ENCODE measurements at places on chromosomes 7 and 10.
A peak's percentile ranks its signal among the peaks of the same experiment; 100 is the strongest.

GRCh38 chr10:114605155-114605797, 52.8 kb downstream of the ABLIM1 start:
- DNase-seq, result no peak

GRCh38 chr7:104767826-104768536, 246.0 kb upstream of the KMT2E start:
- DNase-seq, result no peak

- DNase-seq, result no peak
These were observed 23.9 kb downstream of the NUDCD3 start for GRCh38 chr7:44466300-44467216.

GRCh38 chr7:41113719-41114118, 589.2 kb downstream of the INHBA start:
- no peak for DNase-seq

DNA sequence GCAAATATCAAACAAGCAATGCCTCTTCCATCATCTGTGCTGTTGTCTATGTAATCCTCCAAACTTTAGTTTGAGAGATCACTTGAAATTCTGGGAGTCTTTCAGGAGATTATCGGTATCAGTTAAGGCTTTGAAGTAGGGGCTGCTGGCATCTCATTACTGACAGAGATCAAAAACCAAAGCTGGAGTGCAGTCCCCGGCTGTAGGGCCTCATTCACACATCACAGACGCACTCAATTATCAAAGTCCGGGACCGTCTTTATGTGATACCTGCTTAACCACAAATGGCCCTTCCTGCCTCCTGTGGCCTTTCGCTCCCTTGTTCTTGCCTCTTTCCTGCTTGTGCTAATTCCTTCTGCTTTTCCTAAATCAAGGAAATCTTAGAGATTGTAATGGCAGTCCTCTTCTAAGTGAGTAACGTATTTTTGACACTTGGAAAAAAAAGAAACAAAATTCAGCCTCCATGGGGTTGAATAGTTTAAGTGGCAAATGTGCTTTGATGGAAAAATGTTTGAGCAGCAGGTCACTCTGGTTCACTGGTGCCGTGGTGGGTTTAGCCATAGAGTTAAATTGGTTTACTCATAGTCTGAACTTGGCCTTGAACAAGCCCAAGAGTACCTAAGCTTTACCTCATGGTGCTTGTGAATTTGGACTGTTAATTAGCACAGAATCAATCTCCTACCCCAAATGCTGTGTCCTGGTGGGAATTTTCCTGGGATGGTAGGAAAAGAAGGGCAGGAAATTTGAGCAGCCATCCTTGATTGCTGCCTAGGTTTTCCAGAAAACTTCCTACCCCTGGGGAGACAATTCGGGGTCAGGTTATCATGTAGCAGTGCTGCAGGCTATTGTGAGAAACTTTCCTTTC, 178.9 kb upstream of the LYZL1 start:
- DNase-seq, result no peak

DNA sequence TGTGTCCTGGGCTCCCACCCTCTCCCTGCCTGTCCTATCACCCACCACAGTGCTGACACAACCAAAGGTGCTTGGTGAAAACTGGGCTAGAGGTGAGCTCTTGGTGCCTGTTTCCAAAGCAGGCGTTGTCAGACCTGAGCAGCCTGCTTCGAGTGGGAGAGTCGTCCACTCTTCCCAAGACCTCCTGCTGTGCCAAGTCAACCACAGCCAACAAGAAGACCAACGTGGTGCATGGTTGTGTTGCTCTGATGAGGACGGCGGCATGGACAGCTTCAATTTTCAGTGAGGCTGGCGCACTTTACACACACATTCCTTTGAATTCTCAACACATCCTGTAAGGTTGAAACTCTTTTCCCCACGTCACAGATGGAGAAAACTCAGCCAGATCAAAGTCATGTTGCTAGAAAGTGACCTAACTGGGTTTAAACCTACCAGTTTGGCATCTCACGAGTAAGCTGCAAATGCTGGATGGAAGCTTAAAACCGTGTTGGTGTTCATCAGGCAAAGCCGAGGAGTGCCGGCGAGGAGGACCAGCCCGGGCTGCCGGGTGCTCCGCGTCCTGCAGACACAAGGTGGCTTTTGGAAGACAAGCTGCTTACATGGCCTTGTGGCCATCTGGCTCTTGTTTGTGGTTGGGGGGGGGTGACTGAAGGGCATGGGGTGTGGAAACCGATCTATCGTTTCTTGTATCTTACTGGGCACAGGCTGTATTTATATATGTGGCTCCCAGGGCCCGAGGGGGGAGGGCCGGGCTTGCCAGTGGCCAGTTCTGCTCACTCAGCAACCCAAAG, 39.3 kb downstream of the INSIG1 start:
- no peak for DNase-seq

GRCh38 chr10:68212721-68213352, 19.1 kb downstream of the ATOH7 start:
- DNase-seq, result no peak

DNA sequence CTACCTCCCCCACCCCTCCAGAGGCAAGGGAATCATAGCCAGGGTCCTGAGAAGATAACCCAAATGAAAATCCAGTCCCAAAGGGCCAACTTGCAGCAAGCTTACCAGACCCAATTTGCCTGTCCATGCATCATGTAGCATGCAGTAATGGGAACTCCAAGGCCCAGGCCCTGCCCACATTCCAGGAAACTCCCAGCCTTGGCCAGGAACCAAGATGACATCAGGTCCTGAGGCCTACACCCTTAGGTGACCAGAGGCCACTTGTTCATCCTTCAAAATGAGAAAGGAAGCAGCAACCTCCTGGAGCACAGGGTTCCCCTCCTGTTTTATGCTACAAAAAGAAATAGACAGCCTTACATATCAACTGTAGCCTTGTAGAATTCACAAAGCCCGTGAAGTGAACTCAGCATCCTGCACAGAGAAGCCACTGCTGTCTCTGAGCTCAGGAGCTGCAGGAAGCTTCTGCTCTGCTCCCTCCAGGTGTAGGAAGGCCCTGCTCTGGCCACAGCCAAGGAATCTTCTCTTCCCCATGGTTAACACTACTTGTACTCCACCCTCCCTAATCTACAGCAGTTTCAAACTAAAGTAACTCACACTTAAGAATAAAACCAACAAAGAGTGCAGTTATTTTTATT, 30.3 kb upstream of the GRB10 start:
- no peak for DNase-seq

DNA sequence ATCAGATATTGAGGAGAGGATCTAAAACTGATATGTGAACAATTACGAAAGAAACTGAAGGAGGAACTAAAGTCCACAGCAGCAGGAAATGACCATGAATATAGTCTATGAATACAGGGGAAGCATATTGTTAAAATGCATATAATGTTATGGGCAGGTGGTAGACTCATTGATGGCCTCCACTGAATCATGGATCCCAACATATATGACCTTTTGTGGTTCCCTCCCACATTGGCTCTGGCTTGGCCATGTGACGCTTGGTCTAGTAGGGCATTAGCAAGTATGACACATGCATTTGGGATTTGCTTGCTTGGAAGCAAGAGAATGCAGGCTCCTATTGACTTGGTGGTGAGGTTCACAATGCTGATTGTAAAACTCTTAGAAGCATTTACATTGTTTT, 55.2 kb upstream of the RAB18 start:
- DNase-seq, result no peak

DNA sequence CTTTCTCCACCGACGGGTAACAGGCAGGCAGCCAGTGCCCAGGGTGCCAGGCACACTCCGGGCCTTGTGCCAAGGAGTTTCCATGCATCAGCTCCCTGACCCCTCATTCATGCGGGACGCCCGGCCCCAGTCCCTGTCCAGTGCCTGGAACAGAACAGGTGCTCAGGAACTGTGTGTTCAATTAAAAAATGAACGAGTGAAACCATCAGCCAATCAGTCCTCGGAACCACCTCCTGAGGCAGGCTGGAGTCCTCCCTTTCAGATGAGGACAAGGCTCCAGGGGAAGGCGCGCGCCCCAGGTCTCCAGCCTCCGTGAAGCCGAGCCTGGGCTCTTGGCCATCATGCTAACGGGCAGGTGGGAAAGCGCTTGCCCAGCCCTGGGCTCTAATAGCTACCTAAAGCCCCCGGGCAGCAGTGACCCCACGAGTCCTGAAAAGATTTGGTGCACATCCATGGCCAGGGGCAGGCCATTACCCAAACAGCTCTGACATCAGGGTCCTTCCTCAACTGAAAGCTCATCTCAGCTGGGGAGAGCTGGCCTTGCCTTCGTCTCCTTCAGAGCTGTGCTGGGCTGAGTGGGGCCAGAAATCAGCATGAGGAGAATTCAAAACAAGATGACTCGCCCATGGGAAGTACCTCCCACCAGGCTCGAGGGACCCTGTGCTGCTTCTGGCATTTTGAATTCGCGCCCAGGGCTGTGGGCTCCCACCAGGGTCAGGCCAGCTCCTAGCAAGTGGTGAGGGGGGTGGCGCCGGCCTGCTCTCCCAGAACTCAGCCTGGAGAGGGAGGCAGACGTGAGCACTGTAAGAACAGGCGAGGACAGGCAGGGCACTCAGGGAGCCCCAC, 200.5 kb downstream of the MAD1L1 start:
- DNase-seq, result no peak

DNA sequence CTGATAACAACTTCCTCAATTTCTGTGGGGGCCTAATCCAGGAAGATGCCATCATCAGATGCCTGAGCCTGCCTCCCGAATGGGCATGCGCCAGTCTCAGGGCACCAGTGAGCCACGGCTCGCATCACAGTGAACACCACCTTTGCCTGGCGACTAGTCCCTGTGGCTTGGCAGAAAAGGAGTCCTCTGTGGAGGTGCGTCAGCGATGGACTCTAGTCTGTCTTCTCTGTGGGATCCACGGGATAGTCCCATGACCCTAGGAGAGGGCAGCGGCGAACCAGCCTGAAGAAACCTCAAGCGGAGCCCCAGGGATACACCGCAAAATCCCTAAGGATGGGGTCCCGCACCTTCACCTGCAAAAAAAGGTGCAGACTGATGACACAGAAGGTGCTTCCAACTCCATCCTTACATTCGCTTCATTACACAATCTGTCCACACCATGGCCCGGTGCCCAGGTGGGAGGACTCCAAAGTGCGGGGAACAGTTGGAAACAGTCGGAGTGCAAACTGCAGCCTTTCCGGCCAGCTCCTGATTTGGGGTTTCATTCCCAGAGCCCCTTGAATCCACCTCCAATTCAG, 35.1 kb upstream of the ZNF273 start:
- no peak for DNase-seq

GRCh38 chr7:122383934-122384333, 79.4 kb upstream of the FEZF1 start:
- DNase-seq, result no peak

DNA sequence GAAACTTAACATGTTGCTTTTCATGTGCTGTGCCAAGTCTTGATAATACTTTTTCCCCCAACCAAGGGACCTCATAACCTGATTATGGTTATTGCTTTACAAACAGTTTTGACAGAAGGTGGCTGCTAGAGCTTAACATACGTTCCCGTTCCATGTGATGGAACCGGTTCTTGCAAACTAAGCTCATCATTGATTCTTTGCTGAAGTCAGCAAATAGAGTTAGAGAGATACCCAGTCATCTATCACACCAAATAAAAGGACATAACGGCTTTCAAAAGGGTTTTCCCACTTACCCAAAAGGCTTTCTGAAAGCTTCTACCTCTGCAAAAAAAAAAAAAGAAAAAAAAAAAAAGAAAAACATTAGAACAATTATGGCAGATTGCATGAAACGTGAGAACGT, 230.3 kb upstream of the MDFIC start:
- no peak for DNase-seq

GRCh38 chr7:4806983-4807597, 31.7 kb downstream of the AP5Z1 start:
- no peak for DNase-seq

GRCh38 chr10:6347391-6347951, 144.7 kb downstream of the PFKFB3 start:
- no peak for DNase-seq

DNA sequence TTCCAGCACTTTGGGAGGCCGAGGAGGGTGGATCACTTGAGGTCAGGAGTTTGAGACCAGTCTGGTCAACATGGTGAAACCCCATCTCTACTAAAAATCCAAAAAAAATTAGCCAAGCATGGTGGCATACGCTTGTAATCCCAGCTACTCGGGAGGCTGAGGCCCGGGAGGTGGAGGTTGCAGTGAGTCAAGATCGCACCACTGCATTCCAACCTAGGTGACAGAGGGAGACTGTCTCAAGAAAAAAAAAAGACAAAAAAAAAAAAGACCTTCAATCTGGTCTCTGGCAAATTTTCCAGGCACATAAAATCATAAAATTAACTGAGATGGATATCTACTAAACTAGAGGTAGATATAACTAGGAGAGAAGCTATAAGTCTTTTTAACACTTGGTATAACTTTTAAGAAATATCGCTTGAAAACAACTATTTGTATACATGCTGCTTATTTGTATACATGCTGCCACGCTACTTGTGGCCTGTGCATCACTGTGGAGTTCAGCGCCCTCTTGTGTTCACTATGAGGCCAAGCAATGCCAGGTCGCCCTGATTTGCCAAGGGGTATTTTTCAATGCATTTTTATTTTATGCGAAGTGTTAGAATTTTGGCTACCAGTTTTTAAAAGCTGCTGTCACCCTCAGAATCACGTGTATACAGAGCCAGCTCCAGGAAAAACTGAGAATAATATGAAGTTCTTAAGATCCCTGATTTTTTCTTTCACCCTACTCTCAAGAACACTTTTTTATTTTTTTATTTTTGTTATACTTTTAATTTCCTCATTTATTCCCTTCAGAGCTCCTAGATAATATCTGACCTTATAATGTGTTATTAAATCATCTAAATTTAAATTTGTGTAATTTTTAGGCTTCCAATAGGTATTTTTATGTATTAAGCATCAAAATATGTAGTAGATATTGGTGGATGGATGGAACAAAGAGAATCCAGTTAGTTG, 26.7 kb downstream of the CYCS start:
- no peak for DNase-seq

DNA sequence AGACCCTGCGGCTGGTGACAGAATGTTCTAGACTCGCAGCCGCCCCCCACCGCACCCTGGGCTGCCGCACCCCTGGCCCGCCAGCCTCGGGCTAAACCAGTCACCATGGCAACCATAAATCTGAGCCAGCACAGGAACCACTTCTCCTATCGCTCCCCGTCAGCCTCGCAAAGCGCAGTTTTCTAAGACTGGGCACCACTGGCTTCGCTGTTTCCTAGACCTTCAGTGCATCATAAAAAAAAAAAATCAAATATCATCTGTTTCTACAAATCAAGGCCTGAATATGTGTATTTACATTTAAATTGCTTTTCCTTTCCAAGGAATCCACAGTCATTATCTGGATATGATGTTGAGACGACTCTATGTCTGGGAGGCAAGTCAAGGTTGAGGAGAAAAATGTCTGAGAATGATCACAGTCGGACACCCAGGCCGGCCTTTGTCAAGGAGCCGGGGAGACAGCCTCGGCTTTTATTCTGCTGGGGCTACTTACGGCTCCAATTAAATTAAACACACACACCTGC, 99.9 kb downstream of the PTPRN2 start:
- DNase-seq, result peak; percentile 86
